GM12878 (cell line): ENCODE measurements at places on chromosomes 1 and 21. TPM values are rescaled to one million over a fixed set of nuclear protein-coding genes. Genes with fewer than 3 reads are reported as not detected.

- no peaks in the 10 kb centered on the region for H3K36me3 ChIP-seq
- no peaks in the 10 kb centered on the region for H3K4me1 ChIP-seq
- no peak for DNase-seq
- no peaks in the 10 kb centered on the region for H3K27me3 ChIP-seq
- no peak overlapping the region for H3K27ac ChIP-seq
- H3K4me3 ChIP-seq, result no peak overlapping the region
Observed at GRCh38 chr1:6131561-6131960, 48.6 kb downstream of the CHD5 start.

DNA sequence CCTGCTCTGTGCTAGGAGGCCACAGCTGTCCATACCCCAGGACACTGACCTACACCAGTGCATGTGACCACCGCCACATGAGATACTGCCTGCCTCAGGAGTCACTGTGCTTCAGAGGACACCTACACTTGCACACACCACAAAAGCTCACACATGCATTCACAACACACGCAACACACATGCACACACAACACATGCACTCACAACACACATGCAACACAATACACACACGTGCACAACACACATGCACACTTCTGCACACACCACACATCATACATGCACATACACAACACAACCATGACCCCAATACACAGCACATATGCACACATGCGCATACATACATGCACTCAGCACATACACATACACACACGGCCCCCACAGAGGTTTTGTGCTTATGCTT, 28.7 kb upstream of the BACE2 start:
- no peak overlapping the region for H3K27ac ChIP-seq
- no peak for DNase-seq
- no peak overlapping the region for H3K4me3 ChIP-seq
- H3K4me1 ChIP-seq, result no peaks in the 10 kb centered on the region
- no peaks in the 10 kb centered on the region for H3K36me3 ChIP-seq

- no peaks in the 10 kb centered on the region for H3K27me3 ChIP-seq
- no peak overlapping the region for H3K27ac ChIP-seq
- H3K4me1 ChIP-seq, result peaks cover 11% of the 10 kb centered on the region
- peak; percentile 25 for DNase-seq
- no peak overlapping the region for H3K4me3 ChIP-seq
Observed at GRCh38 chr1:42737257-42737656, 2.8 kb downstream of the CLDN19 start.

- H3K4me1 ChIP-seq, result no peaks in the 10 kb centered on the region
- no peak for DNase-seq
- no peak overlapping the region for H3K27ac ChIP-seq
- no peaks in the 10 kb centered on the region for H3K36me3 ChIP-seq
Observed at GRCh38 chr1:184911103-184911745, 63.1 kb downstream of the NIBAN1 start.

- H3K4me1 ChIP-seq, result peaks cover 12% of the 10 kb centered on the region
- H3K36me3 ChIP-seq, result no peaks in the 10 kb centered on the region
- no peak for DNase-seq
- no peak overlapping the region for H3K4me3 ChIP-seq
- H3K27ac ChIP-seq, result no peak overlapping the region
- no peaks in the 10 kb centered on the region for H3K27me3 ChIP-seq
Observed at GRCh38 chr1:183193963-183194525, 8.0 kb downstream of the LAMC2 start.

GRCh38 chr21:44938772-44939531, 877 bp upstream of the SLX9 start:
- H3K27me3 ChIP-seq, result no peaks in the 10 kb centered on the region
- peaks cover 8% of the 10 kb centered on the region; the same call in 1 of the 2 replicates for H3K36me3 ChIP-seq
- H3K4me1 ChIP-seq, result peaks cover 18% of the 10 kb centered on the region
- H3K4me3 ChIP-seq, result peak overlapping the region; percentile 92

DNA sequence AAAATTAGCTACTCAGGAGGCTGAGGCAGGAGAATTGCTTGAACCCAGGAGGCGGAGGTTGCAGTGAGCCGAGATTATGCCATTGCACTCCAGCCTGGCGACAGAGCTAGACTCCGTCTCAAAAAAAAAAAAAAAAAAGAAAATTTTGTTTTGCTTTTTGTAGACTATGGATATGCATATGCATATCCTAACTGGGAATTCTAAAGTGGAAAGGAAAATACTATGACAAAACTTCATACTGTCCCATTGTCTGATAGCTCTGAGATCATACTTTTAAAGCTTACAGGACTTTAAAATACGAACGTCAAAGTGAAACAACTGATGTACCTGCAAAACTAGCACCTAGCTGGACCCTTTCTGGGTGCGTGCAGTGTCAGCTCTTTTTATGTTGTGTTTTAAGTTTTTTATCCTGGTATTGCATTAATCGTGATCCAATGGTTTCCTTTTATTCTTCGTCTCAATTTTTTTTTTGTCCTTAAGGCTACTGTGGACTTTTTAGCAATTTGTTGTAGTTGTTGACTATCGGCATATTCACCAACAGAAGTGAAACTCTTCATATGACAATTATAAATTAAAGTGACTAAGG, 19.2 kb downstream of the SPRTN start:
- H3K27ac ChIP-seq, result no peak overlapping the region
- H3K27me3 ChIP-seq, result no peaks in the 10 kb centered on the region
- no peak overlapping the region for H3K4me3 ChIP-seq
- no peaks in the 10 kb centered on the region for H3K4me1 ChIP-seq

- H3K4me3 ChIP-seq, result no peak overlapping the region
- no peaks in the 10 kb centered on the region for H3K36me3 ChIP-seq
- peak overlapping the region; percentile 75 for H3K27ac ChIP-seq
- peak; percentile 95 for DNase-seq
- peaks cover 7% of the 10 kb centered on the region; the same call in 1 of the 2 replicates for H3K4me1 ChIP-seq
Observed at GRCh38 chr1:101357444-101357986, 120.7 kb downstream of the S1PR1 start.

GRCh38 chr1:10686404-10687040, 109.9 kb downstream of the CASZ1 start:
- H3K27ac ChIP-seq, result no peak overlapping the region
- no peak overlapping the region for H3K4me3 ChIP-seq
- no peaks in the 10 kb centered on the region for H3K4me1 ChIP-seq
- no peaks in the 10 kb centered on the region for H3K27me3 ChIP-seq

DNA sequence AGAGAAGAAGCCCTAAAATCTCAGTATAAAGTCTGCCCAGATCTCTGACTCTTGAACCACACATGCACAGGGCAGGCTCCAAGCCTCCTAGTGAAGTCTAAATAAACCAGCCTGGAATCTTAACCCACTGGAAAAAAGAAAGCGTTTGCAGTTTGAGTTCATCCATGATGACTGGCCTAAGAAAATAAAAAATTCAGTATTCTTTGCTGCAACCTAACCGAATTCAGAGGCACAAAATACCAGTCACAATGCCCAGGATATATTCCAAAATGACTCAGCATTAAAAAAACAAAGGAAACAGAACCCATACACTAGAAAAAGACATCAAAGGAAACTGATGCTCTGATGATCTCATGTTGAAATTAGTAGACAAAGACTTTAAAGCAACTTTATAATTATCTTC, 269.2 kb downstream of the SDCCAG8 start:
- no peak for DNase-seq
- no peak overlapping the region for H3K27ac ChIP-seq
- no peak overlapping the region for H3K4me3 ChIP-seq
- H3K27me3 ChIP-seq, result no peaks in the 10 kb centered on the region

The ACKR1 gene
- total RNA-seq, result 0.35 and 0.38 TPM in 2 replicates

The KCNT2 gene
- total RNA-seq, result not detected in 2 replicates
